ENCODE measurements at places on chromosomes 6 and 20.

DNA sequence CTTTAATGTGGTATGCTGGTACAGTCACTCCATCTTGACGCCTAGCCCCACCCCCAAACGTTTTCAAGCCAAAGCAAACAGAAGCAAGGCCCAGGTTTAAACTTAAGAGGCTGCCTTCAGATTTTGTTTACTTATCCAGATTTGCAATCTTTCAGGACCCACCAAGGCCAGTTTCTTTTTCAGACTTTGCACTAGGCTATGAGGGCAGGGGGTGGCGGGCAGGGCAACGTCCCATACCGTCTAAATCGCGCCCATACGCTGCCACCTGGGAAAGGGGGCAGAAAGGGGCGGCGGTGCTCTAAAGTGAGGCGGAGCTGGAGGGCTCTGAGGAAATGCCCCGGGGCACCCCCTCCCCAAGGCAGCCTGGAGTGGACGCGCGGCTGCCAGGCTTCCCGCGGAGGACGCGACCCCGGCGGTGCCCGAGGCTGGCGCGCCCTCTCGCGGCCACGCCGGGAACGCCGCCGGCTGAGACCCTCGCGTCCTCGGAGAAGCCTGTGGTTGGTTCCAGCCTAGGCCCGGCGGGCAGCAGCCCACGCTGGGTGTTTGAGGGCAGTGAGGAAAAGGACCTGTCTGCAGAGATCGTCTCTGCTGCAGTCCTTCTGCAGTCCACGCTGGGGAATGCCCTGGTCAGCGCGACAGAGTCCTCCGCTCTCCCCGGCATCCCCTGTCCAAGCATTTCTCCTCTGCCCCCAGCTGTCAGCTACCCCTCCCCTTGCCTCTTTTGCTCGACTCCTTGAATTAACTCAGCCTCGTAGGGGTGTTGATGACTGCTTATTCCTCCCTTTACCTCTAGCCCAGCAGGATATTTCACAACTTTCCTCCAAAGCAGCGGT lies 129.2 kb upstream of the PRND start:
- peak; percentile 50 for DNase-seq

GRCh38 chr6:37284781-37285180 lies 26.8 kb upstream of the TMEM217 start:
- no peak for DNase-seq

GRCh38 chr20:58650181-58650775 lies 805 bp upstream of the STX16 start:
- no peak for DNase-seq

DNA sequence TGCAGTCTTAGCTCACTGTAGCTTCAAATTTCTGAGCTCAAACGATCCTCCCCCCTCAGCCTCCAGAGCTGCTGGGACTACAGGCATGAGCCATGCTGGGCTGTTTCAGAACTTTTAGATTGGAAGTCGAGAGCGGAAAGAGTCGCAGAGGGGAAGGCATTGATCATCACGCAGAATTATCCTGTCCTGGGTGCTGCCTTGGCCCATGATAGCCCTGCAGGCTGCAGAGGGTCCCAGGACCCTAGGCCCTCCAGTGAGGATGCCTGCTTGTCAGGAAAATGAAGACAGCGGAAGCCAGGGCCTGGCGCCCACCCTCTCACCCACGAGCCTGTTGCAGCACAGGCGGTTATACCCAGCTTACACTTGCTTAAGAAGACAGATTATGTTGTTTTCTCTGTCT lies 9.1 kb downstream of the TMEM181 start:
- no peak for DNase-seq

- peak; percentile 55 for DNase-seq
These were observed 77.7 kb downstream of the ELOVL4 start for GRCh38 chr6:79869600-79870084.

Data from left kidney (tissue), 8 donors.